ENCODE measurements at places on chromosomes 16 and 17. TPM values are rescaled to one million over a fixed set of nuclear protein-coding genes. Genes with fewer than 3 reads are reported as not detected.

- DNase-seq: no peak
Measured at GRCh38 chr16:75068085-75069031, 48.2 kb downstream of the LDHD start.

DNA sequence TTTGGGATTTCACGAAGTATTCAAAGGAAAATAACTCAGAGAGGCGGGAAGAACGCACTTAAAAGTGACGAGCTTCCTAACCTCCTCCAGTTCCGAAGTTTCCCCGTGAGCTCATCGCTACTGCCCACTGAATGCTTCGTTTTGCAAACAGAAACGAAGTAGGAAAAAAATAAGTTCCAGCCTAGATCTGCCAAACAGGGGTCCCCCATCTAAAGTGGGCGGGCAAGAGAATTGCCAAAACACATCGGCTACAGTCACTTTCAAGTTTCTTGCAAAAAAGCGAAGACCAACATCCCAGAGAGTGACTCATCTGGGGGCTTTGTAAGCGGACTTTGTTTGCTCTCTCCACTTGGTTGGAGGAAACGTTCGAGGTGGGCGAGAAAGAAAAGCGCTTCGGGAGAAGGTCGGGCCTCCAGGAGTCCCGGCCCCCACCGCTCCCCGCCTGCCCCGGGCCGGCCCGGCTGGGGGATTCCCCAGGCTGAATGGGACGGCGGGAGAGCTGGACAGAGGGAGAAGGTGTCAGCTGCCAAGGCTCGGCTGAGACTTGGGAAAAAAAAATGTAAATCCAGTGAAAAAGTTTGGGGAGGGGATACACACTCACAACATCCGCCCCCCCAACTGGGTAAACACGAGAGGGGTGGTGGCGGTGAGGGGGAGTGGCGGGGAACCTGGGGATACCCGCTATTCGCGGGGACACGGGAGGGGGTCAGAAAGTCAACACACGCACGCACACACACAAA lies 1.0 kb downstream of the VEZF1 start:
- DNase-seq: peak; percentile 80

DNA sequence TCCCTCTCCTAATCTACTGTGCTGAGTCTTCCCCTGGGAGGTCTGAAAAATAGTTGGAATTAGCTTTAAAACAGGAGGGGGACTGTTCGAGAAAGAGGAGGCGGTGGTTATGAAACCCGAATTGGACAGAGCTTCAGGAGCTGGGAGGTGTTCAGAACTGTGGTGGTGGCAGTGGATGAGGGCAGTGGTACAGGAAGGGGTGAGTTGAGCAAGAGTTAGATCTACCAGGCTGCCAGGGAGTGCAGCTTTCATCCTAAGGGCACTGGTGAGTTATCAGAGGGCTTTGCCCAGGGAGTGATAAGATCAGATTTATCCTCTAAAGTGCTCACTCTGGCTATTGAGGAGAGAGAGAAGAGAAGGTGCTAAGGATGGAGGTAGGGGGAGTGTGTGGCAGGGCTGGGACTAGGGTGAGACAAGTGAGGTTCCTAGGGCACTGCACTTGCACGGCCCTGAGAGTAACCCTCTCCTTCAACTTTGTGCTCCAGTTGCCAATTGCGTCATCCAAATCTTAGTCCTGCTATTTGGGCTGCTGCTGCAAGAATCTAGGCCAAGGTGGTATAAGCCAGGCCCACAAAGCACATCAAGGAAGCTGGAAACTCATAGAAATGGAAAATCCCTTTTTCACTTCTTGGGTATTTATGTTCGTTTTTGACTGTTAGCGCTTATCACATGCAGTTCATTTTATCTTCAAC lies 540.3 kb downstream of the XYLT1 start:
- no peak for DNase-seq

DNA sequence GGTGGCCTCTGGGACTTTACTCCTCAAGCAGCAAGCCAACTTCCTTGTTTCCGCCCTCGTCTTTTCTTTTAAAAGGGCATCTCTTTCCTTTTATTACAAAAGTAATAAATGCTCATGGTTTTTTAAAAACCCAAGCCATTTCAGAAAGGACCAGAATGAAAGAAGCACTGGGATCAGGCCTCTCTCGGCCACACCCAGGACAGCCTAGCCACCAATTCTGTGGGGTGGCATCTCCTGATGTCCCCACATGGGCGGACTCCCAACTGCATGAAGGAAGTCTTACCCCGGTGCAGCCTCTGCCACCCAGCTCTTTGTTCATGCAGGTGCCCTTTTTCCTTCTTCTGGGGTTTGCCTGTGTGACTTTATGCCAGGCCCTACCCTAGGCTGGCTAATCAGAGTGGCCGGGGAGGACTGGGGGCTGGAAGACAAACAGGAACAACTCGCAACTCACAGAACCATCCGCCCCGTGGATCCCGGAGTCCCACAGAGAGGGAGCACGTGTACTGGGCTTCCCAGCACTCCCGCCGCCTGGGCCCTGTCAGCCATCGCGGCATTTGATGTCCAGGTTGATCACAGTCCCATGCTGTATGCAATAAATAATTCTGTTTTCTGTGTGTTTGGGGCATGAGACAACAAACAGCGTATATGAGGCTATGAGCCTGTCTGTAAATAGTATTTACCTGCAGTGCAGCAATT lies 2.6 kb upstream of the RASD1 start:
- no peak for DNase-seq

- no peak for DNase-seq
Measured at GRCh38 chr17:74123350-74123749, 80.1 kb upstream of the RPL38 start.

- DNase-seq: no peak
Measured at GRCh38 chr16:88298181-88298832, 84.5 kb upstream of the ZNF469 start.

GRCh38 chr16:80384862-80385261 lies 155.9 kb upstream of the DYNLRB2 start:
- no peak for DNase-seq

DNA sequence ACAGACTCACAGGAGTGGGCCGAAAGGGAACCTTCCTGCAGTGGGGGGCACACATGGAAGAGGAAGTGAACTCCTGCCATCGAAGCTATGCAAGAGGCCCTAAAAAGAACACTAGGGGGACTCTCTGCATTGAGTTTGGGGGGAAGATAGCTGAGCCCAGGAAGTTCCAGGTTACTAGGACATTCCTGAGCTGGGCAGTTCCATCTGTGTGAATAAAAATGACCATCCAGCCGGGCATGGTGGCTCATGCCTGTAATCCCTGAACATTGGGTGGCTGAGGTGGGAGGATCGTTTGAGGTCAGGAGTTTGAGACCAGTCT lies 211.8 kb downstream of the ZNF423 start:
- no peak for DNase-seq

Gene UBALD2
- 18.2 TPM for polyA plus RNA-seq

Gene SLC52A1
- polyA plus RNA-seq: 0.30 TPM

Gene TEPSIN
- polyA plus RNA-seq: 12.5 TPM

Gene TP53TG3C
- polyA plus RNA-seq: not detected

Gene CLEC18C
- 0.28 TPM for polyA plus RNA-seq

Gene LITAFD
- polyA plus RNA-seq: not detected
